Kidney epithelial cell (primary cell): ENCODE measurements at places on chromosomes 4 and X. TPM values are rescaled to one million over a fixed set of nuclear protein-coding genes. Genes with fewer than 3 reads are reported as not detected.
A peak's percentile ranks its signal among the peaks of the same experiment; 100 is the strongest.

GRCh38 chr4:60989141-60989540 lies 211.0 kb upstream of the ADGRL3 start:
- DNase-seq = no peak

DNA sequence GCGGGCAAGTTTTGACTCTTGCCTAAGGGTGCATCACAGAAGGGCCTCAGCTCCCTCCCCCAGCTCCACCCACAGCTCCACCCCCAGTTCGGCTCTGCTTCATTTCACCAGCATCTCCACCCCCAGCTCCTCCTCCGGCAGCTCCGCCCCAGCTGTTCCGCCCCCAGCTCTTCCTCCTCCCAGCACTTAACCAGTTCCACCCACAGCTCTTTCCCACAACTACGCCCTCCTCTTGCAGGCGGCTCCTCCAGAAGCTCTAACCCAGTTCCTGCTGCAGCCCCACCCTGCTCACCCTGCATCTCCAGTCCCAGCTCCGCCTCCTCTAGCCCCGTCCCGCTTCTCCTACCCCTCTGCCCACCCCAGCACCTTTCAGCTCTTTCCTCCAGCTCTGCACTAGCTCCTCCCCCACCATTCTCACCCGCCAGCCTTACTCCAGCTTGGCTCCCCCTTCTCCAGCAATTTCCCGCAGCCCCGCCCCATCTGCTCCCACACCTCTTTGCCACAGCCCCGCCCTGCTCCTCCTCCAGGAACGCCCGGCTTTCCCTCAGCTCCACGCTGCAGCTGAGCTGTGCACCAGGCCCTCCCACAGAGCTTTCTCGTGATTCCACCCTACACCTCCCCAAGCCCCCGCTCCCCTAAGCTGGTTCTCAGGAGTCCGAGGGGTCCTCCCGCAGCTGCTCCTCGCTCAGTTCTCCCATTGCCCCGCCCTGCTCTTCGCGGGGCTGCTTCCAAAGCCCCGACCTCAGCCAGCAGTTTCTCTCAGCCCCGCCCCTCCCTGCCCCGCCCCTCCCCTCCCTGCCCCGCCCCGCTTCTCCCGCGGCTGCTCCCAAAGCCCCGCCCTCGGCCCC lies 1.3 kb upstream of the EOLA1 start:
- peak; percentile 77 for DNase-seq

GRCh38 chr4:54256491-54257486 lies 27.7 kb downstream of the PDGFRA start:
- no peak for DNase-seq

DNA sequence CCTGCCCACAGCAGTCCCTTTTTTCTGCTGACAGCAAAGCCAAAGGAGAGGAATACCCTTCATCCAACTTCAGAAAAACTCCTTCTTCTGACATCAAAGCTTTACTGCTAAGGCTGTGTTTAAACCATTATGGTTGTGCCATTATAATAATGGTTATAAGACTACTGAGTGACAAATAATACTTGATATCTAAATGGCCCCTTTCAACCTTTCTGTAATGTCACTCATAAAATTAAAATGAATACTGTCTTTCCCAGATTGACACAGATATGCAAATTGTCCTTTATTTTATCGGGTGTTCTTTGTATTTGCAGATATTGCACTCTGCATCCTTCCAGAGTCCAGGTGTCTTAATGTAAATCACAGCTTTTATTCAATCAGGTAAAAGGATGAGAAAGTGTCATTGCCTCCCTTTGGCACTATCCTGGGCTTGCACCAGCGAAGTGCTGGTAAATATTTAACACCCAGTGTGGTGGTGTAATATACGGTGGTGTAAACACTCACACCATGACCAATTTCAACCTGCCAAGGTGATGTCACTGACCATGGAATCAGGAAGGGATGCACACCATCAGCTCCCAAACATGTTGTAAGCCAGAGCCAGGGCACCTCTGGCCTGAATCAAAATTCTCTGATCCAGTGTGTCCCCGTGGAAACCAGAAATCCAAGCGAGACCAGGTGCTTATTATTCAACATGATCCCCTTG lies 139.4 kb upstream of the TENM3 start:
- peak; percentile 28 for DNase-seq

- DNase-seq = no peak
Measured at GRCh38 chr4:169245061-169245460, 25.7 kb downstream of the SH3RF1 start.

GYPA gene
- not detected in 2 replicates for total RNA-seq

NUDT10 gene
- 4.5 and 5.8 TPM in 2 replicates for total RNA-seq

DCAF8L1 gene
- not detected in 2 replicates for total RNA-seq

TRIM60 gene
- total RNA-seq = not detected in 2 replicates

DNA sequence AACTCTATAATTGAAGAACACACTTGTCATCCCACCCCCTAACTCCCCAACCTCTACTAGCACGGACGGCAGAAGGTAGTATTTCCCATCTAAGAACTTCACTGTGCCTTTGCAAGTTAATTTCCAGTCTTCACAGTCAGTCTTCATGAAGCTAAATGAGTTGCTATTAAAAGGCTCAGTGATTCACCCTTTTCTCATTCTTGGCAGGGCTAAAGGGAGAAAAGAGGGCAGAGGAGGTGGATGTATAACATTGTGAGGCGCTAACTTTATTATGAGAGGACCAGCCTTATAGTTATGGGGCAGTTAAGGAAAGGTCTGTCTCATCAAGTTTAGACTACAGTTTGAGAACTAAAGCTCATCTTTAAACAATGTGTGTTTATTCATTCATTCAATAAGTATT lies 161.0 kb upstream of the S100G start:
- DNase-seq = no peak

DNA sequence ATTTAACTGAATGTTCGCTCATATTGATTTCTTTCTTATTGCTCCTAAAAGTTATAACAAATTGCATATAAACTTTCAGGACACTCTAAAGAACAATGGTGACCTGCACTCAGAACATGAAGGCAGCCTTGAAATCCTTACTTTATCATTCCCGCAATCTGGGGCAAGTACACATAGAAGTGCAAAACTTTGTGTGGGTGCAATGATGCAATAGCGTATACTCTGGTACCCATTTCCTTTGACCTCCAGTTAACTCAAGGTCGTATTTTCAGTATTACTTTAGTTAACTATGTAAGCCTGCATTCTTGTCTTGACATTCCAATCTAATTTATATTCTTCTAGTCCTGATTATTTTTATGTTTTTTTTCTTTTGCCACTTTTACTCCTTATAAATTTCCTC lies 64.7 kb downstream of the C4orf46 start:
- DNase-seq = no peak

- peak; percentile 50 for DNase-seq
Measured at GRCh38 chr4:40514497-40514951, 115.1 kb downstream of the RBM47 start.

CT45A3 gene
- total RNA-seq = not detected in 2 replicates

DNA sequence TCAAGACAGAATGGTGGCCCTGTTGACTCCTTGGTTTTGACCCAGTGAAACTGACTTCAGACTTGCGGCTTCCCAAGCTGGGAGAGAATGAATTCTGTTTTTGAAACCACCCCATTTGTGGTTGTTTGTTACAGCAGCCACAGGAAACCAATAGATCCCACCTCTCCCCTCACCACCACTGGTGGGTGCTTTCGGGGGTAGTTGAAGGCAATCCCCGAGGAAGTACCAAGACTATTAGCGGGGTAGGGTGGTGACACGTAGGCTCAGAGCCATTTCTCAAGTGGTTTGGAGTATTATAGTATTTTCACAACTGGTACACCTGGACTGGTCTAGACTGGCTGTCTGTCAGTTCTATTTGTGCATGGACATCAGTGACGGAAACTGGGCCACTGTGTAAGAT lies 189.1 kb upstream of the RBPJ start:
- no peak for DNase-seq

NLRP2B gene
- not detected in 2 replicates for total RNA-seq

PPA2 gene
- 70.0 and 96.3 TPM in 2 replicates for total RNA-seq

GRCh38 chr4:79917246-79917645 lies 155.8 kb downstream of the ANTXR2 start:
- DNase-seq = no peak

DNA sequence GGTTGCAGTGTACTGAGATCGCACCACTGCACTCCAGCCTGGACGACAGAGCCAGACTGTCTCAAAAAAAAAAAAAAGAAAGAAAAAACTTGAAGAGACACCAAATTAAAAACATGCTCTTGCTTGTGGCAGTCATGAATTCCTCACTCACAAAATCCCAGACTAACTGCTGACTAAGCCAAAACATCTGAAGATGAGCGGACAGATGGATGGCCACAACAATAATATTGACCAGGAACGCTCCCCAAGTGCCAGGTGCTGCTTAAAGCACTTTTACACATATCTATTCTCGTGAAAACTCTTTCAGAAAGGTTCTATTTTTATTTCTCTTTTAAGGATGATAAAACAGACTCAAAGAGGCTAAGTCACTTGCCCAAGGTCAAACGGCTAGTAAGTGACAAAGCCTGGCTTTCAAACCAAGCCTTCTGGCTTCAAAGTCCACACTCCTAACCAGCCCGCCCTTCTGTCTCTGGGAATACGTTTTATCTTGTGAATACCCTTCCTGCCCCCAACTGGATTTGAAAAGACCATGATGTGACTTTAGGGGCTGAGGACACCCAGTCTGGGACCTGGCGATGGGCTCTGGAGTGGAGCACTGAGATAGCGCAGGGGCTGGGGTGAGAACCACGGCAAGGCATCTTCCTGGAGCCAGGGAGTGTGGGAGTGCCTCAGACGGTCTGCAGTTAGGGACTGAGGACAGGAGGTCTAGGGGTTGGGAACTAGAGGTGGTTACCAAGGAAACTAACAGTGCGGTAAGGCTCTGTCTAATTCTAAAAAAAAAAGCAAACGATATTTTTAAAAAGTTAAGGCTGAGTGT lies 9.5 kb upstream of the CXCR3 start:
- DNase-seq = no peak

GAB3 gene
- 0.42 and 0.82 TPM in 2 replicates for total RNA-seq

GRCh38 chr4:104967034-104967401 lies 179.7 kb upstream of the TET2 start:
- no peak for DNase-seq

DNA sequence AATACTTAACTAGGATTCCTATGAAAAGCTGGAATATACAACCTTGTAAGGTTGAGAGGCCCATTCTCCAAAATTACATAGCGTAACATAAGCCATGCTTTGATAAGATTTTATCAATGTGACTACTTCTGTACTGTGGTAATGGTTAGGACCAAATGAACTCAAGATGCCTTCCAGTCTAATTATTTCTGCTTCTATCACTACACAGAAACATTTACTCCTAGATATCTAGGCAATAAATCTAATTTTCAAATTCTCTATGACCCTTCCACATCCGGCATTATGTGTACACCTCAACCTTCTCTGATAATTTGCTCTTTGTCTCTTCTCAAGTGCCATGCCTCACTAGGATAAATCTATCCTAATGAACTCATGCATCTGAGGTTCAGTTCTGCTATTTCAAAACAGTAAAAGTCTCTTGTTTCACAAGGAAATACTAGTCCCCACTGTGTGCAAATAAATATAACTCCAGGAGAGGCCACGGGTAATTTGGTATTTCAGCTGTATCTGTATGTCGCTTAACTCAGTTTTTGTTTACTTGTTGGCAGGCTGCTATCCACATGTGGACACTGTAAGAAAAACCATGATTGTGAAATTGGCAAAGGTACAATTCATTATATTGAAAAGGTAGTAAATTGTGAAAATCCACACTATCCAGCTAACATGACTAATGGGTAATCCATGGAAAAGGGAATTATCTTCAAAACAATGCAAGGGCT lies 93.3 kb downstream of the PRDM5 start:
- no peak for DNase-seq

ZNF630 gene
- total RNA-seq = 0.75 and 2.8 TPM in 2 replicates
